ENCODE measurements at places on chromosomes 2 and 18.

GRCh38 chr2:165524720-165525119, 55.2 kb downstream of the CSRNP3 start:
- no peak for DNase-seq

GRCh38 chr18:328928-329327, 61.1 kb upstream of the THOC1 start:
- DNase-seq, result no peak

DNA sequence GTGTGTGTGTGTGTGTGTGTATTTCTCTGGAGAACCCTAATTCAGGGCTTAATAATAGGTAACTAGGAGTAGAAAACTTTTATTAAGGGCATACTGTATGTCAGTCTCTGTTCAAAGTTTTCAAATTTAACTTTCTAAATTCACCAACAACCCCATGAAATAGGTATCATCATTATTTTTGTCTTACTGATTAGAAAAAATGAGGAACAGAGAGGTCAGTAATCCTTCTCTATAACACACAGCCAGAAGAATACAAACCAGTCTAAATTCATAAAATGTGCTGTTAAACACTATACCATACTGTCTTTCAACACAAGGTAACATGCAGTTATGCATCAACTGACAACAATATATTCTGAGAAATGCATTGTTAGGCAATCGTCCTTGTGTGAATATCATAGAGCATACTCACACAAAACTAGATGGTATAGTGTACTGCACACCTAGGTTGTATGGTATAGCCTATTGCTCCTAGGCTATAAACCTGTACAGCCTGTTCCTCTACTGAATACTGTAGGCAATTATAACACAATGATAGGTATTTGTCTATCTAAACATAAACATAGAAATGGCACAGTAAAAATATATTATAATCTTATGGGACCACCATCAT, 143.1 kb downstream of the PTH2R start:
- DNase-seq, result no peak

- DNase-seq, result no peak
Observed at GRCh38 chr2:160214461-160215445, 14.7 kb upstream of the ITGB6 start.

GRCh38 chr18:4639628-4640310, 184.7 kb upstream of the DLGAP1 start:
- DNase-seq, result no peak

GRCh38 chr2:49021271-49021670, 133.0 kb downstream of the FSHR start:
- no peak for DNase-seq

- no peak for DNase-seq
Observed at GRCh38 chr2:15938803-15939555, 1.4 kb upstream of the MYCN start.

GRCh38 chr18:7034924-7035323, 82.7 kb downstream of the LAMA1 start:
- DNase-seq, result no peak

DNA sequence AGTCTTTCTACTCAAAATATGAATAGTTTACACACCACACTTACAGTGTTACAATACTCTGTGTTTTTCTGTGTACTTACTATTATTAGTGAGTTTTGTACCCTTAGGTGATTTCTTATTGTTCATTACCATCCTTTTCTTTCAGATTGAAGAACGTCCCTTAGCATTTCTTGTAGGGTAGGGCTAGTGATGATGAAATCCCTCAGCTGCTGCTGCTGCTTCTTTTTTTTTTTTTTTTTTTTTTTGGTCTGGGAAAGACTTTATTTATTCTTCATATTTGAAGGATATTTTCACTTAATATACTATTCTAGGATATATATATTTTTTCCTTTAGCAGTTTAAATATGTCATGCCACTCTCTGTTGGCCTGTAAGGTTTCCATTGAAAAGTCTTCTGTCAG, 29.0 kb upstream of the SERPINB2 start:
- DNase-seq, result no peak

GRCh38 chr2:234435836-234436481, 60.9 kb downstream of the ARL4C start:
- no peak for DNase-seq

GRCh38 chr2:156189584-156189983, 142.9 kb downstream of the NR4A2 start:
- DNase-seq, result no peak

DNA sequence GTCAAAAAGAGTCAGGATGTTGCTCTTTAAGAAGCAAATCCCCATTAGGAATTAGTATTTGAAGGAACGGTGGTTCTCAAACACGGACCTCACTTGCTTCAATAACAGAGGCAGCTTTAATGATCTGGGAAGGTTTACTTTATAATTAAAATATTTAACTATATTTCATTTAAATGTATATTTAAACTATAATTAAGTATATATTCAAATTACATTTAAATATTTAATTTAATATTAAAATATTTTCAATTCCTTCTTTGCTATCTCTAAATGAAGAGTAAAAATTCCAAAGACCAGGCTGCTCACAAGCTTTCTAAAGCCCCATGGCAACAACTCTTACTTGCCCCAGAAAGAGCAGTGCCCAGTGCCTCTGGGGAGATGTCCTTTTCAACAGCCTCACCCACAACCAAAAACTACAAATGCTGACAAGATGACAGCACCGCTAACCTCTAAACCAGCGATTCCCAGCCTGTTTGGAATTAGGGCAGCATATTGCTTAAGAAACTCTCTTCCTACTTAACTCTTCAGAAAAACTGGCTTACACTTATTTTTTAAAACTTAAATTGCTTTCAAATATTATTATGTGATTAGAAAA, 62.9 kb upstream of the POU3F3 start:
- DNase-seq, result no peak

DNA sequence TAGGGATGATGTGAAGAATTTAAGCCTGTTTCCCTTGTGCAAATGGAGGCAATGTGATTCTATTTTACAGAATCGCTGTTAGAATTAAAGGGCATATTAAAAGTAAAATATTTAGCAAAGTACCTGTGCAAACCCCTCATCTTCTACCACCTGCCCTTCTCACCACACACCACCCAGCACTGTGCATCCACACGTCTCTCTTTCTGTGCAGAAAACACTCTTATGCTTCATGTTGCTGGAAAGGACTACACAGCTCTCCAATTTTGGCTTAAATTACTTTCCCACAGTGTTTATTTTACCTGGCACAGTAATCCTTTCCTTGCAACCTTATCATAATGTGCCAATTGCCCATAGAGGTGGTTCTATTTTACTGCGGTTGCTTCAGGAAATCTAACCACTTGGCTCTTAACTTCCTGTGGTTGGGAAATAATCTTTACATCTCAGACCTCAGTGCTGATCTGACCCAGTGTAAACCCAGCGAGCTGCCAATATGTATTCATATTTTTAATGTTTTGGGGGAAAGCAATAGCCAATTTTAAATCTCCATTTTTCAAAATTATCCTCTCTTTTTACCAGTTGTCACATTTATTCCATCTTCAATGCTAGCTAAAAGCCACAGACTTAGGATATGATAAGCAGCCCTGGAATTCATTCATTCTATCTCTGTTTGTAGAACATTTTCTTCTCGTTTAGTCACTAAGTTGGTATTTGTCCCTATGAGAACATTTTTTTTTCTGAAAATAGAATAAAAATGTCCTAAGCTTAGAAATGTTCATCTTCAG, 250.9 kb downstream of the DSEL start:
- peak; percentile 46 for DNase-seq

GRCh38 chr2:32249731-32250236, 14.9 kb downstream of the NLRC4 start:
- DNase-seq, result no peak

GRCh38 chr2:184031402-184032147, 566.8 kb upstream of the ZNF804A start:
- no peak for DNase-seq

GRCh38 chr2:16656784-16657391, 8.7 kb downstream of the CYRIA start:
- DNase-seq, result no peak

DNA sequence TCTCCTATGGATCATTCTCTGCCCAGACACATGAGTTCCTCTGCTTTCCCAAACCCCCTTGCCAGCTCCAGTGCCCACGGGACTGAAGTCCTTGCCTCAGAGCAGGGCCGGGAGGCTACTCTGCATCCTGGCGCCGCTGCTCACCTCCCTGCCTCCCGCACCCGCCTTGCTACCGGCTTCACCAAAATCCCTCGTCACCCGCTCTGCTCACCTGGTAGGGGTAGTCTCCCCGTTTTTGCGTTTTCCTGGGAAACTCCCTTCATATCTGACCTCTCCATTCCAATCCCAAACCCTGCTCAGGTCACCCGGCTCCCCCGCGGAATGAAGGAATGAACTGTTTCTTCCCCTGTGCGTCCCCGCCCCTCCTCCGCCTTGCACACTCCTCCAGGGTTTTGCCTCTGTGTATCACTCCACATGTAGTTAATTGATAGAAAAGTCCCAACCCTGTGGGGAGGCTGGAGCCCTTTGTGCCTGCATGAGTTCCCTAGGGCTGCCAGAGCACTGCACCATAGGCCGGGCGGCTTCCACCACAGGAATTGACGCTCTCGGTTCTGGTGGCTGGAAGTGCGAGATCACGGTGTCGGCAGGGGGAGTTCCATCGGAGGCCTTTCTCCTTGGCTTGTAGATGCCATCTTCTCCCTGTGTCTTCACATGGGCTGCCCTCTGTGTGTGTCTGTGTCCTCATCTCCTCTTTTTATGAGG, 2.0 kb upstream of the DGKD start:
- no peak for DNase-seq

- DNase-seq, result peak; percentile 56
Observed at GRCh38 chr18:2970772-2971659, 41.9 kb downstream of the LPIN2 start.

GRCh38 chr2:47508641-47509040, 105.7 kb downstream of the MSH2 start:
- DNase-seq, result no peak

- DNase-seq, result no peak
Observed at GRCh38 chr2:54672590-54673456, 50.6 kb upstream of the EML6 start.
